ENCODE measurements at places on chromosomes 4 and X. TPM values are rescaled to one million over a fixed set of nuclear protein-coding genes. Genes with fewer than 3 reads are reported as not detected.

The RFC1 gene
- total RNA-seq, result 15.8 TPM

The C4orf50 gene
- total RNA-seq, result not detected

The GYPE gene
- total RNA-seq, result 0.25 TPM

The STS gene
- 4.6 TPM for total RNA-seq

The GAB3 gene
- total RNA-seq, result 3.4 TPM

The TMSB15A gene
- not detected for total RNA-seq

The COMMD8 gene
- total RNA-seq, result 5.7 TPM

The USP27X gene
- 1.8 TPM for total RNA-seq

The SLC25A4 gene
- 1,107 TPM for total RNA-seq

The NOX1 gene
- not detected for total RNA-seq

The SYNPO2 gene
- 2,172 TPM for total RNA-seq

The ANOS1 gene
- total RNA-seq, result 11.7 TPM

The CYTL1 gene
- 0.34 TPM for total RNA-seq

The HNRNPH2 gene
- 43.7 TPM for total RNA-seq

The REPS2 gene
- 0.89 TPM for total RNA-seq

The ETDB gene
- total RNA-seq, result not detected

The PHEX gene
- total RNA-seq, result not detected

The KANTR gene
- 5.9 TPM for total RNA-seq

The HEPH gene
- 0.64 TPM for total RNA-seq

The LRAT gene
- not detected for total RNA-seq

The CHRDL1 gene
- total RNA-seq, result 5.1 TPM

The ZMYM3 gene
- 6.3 TPM for total RNA-seq

The ZNF827 gene
- total RNA-seq, result 14.1 TPM

The GAGE12J gene
- total RNA-seq, result not detected

The COQ2 gene
- 22.8 TPM for total RNA-seq

The PPP1R3F gene
- total RNA-seq, result 24.2 TPM

The FHIP1A gene
- 37.7 TPM for total RNA-seq

The USP17L11 gene
- total RNA-seq, result not detected

The FAM47B gene
- not detected for total RNA-seq

The F9 gene
- not detected for total RNA-seq

The ZNF518B gene
- 17.3 TPM for total RNA-seq

The ASMT gene
- not detected for total RNA-seq

The LETM1 gene
- total RNA-seq, result 50.3 TPM

The PAGE2B gene
- not detected for total RNA-seq

The DCHS2 gene
- total RNA-seq, result 0.15 TPM

The RBMXL3 gene
- not detected for total RNA-seq

The PDGFRA gene
- 14.9 TPM for total RNA-seq

The ITM2A gene
- 31.8 TPM for total RNA-seq

The FDCSP gene
- total RNA-seq, result not detected

The GRPR gene
- 0.60 TPM for total RNA-seq

The THOC2 gene
- total RNA-seq, result 22.4 TPM

The MID1 gene
- 1.3 TPM for total RNA-seq

The NSG1 gene
- total RNA-seq, result 0.50 TPM

The FSTL5 gene
- total RNA-seq, result not detected

The CMC4 gene
- total RNA-seq, result 13.0 TPM

Data from psoas muscle (tissue), 8 donors.